ENCODE measurements at places on chromosomes 2 and 18. TPM values are rescaled to one million over a fixed set of nuclear protein-coding genes. Genes with fewer than 3 reads are reported as not detected.

HAAO gene
- total RNA-seq, result 0.35 TPM

MC4R gene
- total RNA-seq, result not detected

TLX2 gene
- total RNA-seq, result not detected

GPR45 gene
- total RNA-seq, result not detected

STEAP3 gene
- 2.0 TPM for total RNA-seq

FAHD2B gene
- total RNA-seq, result 10.1 TPM

All from natural killer cell (primary cell).